Germinal center (tissue), 1 donor: ENCODE measurements at places on chromosomes 6 and 20.

- peak; percentile 56 for DNase-seq
Measured at GRCh38 chr6:151690768-151691562, 116.5 kb upstream of the ESR1 start.

GRCh38 chr6:88573561-88573960 is 389.9 kb downstream of the RNGTT start:
- no peak for DNase-seq

DNA sequence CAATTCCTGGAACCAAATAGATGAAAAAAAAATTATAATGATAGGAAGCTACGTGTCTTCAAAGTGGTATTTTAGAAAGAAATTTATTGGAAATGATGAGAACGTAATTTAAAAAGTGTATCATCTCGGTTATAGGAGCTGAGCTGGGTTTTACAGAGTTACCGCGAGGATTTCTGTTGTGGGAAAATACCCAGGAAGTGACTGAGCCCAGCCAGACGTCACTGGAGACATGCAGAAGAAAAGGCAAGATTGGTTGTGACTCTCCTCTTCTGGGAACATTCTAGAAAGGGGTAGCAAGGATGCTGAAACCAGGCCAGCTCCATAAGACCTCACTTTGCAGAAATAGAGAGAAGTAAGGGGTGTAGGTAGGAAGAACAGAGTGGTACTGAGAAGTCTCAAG is 95.9 kb upstream of the ADGRF1 start:
- DNase-seq = no peak

DNA sequence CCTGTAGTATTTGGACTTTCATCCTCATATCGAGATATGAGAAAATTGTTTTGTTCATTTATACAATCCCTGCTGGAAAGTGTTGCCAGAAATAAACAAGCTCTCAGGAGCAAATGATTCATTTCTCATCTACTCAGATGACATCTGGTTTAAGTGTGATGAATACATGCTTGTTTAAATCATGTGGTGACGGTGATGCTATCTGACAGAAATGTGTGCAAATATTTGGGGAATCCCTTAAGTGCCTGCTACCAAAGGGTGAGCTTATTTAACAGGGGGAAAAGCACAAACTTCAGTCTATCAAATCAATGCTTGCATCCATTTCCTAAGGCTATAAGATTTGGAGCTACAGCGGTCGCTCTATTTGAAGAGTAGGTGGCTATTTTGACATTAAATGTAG is 368.3 kb upstream of the SASH1 start:
- DNase-seq = no peak

GRCh38 chr6:82741325-82741995 is 324.2 kb downstream of the UBE3D start:
- DNase-seq = no peak

DNA sequence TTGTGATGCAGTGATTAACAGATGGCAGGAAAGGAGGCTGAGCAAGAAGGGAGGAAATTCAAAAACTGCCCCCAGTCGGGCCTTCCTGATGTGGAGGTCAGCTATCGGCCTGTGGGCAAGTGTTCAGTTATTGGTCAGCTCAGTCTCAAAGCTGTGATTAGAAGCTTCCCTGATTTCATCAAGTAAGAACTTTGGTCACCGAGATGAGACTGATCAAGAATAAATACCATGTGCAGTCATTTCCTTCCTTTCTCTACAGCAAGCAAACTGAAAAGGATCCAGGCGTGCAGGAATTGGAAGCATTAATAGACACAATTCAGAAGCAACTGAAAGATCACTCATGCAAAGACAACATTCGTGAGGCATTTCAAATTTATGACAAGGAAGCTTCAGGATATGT is 69.7 kb downstream of the EFHC1 start:
- DNase-seq = no peak

DNA sequence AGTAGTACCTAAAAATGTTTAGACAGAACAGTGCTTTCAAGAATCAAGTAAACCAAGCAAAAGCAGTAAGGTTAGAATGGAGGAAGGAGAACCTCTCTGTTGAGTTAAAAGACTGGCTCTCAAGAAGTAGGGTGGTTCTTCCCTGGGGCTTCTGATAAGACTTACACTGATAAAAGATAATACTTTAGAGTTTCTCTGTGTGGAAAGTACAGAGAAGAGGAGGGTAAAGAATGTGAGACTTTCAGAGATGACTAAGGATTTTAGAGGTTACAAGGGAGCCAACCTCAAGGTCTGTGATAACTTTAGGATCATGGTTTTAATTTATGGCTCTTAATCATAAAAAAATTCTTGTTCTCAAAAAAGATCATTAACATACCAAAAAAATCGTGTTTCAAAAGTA is 30.9 kb upstream of the ALDH8A1 start:
- no peak for DNase-seq

- DNase-seq = no peak
Measured at GRCh38 chr20:4300921-4301320, 285.6 kb upstream of the RNF24 start.

GRCh38 chr6:147707524-147707923 is 199.0 kb downstream of the SAMD5 start:
- DNase-seq = no peak

- DNase-seq = no peak
Measured at GRCh38 chr6:39204646-39205244, 24.5 kb downstream of the KCNK5 start.

DNA sequence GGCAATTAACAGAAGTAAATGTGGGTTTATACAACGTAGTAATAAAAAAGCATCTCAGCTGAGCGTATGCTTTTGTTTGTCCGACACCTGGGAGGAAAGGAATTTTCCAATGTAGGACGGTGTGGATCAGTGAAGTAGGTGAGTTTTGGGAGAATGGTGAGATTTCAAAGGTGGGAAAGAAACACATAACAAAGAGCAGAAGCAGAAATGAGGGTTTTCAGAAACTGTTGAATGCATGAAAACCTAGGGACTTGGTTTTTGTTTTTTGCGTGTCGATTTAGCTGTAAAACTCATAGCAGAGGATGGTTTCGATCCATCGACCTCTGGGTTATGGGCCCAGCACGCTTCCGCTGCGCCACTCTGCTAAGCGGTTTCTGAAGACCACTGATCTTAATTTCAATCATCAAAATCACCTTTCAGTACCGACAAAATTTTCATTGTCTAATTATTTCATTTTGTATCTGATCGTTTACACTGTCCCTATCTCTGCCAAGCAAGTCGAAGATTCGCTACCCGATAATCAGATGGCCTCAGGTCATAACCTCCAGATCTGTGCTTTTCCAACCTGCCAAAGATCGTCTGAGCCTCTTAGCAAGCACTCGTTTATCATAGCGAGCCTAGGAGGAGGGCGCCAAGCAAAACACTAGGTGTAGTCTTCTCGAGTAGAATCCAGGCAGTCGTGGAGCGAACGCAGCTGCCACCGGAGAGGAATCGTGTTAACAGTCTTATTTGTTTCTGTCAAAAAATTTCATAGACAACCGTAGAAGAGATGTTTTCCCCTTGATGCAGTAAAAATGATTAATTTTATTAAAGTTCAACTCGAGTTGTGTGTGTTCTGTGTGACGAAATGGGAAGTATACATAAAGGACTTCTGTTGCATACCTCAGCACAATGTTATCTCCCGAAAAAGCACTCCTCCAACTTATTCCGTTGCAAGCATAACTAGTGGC is 20.9 kb upstream of the POM121L2 start:
- DNase-seq = no peak

DNA sequence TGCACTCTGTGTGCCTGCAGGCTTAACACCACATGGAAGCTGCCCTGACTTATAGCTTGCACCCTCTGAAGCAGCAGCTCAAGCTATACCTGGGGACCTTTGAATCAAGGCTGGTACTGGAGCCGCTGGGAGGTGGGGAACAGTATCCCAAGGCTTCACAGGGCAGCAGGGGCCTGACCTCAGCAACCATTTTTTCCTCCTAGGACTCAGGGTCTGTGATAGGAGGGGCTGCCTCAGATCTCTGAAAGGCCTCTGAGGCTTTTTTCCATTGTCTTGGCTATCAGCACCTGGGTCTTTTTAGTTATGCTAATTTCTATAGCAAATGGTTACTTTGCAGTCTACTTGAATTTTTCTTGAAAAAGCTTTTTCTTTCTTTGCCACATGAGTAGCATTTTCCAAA is 80.2 kb upstream of the OPRM1 start:
- no peak for DNase-seq

- DNase-seq = peak; percentile 32
Measured at GRCh38 chr6:113634352-113635163, 222.6 kb upstream of the MARCKS start.

DNA sequence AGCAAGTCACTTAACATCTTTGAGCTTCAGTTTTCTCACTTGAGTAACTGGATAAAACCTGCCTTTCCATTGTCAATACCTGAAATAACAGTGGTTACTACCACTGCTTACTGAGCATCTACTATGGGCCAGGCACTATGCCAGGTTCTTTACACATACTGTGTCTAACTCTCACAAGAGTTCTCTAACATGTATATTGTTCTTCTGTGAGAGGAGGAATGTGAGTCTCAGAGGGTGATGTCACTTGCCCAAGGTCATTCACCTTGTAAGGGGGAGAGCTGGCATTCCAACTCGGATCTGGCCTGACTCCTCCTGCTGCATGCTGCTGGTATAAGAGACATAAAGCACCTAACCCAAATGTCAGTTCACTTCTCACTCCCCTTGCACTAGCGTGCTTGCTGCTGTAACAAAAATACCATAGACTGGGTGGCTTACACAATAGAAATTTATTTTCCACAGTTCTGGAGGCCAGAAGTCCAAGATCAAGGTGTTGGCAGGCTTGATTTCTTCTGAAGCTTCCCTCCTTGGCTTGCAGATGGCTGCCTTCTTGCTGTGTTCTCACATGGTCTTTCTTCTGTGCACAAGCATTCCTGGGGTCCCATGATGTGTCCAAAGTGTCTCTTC is 21.9 kb upstream of the SGK2 start:
- DNase-seq = no peak

DNA sequence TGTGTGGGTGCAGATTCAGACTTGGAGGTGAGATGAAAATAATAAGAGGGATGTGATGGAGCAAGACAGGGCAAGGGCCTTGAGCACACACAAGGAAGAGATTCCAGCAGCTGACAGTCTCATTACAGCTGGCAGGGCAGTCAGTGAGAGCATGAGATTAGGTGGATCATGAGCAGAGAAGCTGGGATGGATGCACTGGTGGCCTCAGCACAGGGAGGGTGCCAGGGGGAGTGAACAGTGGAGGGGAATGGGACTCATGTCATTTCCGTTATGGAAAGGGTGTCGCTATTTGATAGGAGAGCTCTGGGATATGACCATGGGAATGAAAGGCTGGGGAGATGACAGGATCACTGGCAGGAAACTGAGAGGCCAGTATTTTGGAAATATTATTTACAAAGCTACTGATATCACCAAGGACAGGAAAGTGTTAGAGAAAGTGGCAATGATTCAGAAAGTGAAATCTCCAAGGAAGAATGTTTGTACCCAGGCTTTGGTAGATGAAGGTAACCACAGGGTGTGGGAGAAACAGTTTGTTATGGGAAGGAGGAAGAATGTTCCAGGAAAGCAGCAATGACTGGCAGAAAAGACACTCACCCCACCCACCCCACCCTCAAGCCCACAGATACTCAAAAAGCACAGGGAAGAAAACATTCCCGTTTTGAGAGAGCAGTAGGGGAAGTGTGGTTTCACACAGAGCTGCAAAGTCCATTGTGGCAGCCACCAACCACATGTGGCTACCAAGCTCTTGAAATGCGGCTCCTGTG is 214.7 kb upstream of the PROKR2 start:
- no peak for DNase-seq

DNA sequence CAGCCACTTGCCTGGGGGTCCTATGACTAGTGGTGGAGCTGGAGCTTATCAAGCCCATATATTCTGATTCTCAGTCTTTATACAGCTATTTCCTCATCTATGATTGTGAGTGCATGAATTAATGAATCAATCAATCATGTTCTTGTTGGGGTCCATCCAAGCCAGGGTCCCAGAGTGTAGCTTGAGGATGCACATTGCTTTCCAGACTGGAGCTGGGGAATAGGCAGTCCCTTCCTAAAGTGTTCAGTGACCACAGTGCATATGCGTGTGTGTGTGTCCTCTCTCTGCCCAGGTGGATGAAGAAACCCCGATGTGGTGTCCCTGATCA is 25.1 kb downstream of the MMP24 start:
- no peak for DNase-seq

DNA sequence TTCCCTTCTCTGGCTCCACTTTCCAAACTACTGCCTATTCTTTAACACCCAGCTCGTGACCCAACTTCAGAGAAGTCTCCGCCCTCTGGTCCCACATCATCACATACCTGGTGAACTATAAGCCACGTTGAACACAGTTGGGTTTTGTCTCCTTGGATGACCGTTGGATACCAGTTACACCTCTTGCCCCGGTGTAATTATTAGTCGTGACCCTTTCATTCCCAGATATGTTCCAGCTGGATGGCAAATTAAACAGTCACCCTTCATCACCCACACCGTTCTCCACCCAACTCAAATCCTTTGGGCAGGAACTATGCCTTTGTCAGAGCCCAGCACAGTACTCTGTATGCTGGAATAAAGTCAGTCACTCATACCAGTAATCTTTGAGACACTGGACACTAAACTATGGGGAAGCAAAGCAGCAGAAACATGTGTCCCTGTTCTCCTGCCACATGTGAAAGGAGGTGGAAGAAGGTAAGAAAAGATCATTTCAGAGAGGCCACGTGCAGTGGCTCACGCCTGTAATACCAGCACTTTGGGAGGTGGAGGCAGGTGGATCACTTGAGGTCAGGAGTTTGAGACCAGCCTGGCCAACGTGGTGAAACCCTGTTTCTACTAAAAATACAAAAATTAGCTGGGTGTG is 22.5 kb downstream of the PLAGL2 start:
- DNase-seq = no peak

DNA sequence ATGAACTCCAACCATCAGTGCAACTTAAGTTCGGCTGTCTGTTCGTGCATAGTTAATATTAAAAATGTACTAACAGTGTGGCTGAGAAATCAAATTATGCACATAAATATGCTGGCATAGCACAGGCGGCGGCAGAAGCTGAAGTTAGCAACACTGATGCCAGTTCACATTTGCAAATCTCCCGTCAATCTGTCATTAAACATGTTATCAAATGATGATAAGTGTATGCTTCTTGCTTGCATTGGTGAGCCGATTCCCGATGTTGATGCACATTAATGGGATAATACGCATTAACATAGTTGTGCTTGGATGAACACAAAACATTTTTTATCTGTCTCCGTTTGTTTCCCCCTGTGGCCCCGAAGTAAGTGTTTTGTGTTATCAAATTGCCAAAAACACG is 309.4 kb downstream of the ZNF217 start:
- no peak for DNase-seq

DNA sequence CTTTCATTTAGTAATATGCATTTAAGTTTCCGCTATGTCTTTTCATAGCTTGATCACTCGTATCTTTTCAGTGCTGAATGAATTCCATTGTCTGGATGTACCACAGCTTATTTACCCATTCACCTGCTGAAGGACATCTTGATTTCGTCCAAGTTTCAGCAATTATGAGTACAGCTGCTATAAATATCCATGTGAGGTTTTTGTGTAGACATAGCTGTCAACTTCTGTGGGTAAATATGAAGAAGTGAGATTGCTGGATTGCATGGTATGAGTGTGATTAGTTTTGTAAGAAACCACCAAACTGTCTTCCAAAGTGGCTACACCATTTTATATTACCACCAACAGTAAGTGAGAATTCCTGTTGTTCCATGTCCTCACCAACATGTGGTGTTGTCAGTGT is 79.2 kb upstream of the STMND1 start:
- DNase-seq = no peak

GRCh38 chr6:129605967-129606366 is 104.0 kb downstream of the ARHGAP18 start:
- DNase-seq = no peak

GRCh38 chr20:50133041-50133440 is 20.1 kb upstream of the UBE2V1 start:
- DNase-seq = no peak
